ENCODE measurements at places on chromosomes 1 and 21.

GRCh38 chr1:158094571-158094970 lies 86.1 kb upstream of the CD1D start:
- no peak for DNase-seq

DNA sequence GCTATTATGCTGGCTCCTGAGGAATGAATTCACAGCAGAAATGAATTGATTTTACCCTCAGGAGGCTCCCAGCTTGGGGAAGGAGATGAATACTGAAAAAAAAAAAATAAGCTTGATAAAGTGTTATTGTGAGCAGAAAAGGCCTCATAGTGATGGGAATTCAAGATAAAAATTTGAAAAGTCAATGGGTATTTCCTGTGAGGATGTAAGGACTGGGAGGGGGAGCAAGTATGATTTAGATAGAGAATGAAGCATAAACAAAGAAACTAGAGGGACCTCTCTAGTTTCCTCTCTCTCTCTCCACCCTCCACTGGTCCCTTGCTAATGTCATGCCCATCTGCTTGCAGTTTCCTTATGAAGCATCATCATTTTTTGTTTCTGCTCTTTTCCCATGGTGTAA lies 439.0 kb upstream of the PLXNA2 start:
- DNase-seq: no peak

- DNase-seq: peak; percentile 42
Measured at GRCh38 chr1:44217809-44218410, 4.6 kb downstream of the DMAP1 start.

- DNase-seq: no peak
Measured at GRCh38 chr1:192158181-192158580, at the start of gene RGS18. Gene RGS18 (plus strand): TSS chr1:192158462. CDS start chr1:192158638, 176 bp downstream.

GRCh38 chr1:246270236-246270635 lies 236.8 kb downstream of the SMYD3 start:
- no peak for DNase-seq

DNA sequence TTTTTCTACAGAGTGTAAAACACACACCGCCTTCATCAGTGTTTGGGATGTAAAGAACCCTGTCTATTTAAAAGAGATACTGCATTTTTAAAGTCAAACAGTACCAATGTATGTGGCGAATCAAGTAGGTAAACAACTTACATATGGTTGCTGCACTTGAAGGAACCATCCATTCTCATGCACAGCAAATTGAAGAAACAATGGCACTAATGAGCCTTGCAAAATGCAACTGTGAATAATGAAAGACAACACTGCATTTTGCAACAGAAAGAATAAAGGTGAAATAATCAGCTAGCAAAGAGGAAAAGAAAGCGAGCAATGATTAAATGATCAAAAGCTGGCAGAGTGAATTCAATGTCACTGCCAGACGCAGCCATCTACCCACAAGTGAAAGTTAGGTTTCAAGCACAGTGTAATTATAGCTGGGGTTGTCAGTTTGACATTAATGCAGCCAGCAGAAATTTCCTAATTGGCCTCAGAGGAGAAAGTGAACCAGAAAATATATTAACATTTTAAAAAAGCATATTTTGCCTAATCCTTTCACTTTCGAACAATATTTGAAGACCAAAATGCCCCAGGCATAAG lies 10.9 kb upstream of the BARHL2 start:
- DNase-seq: no peak

DNA sequence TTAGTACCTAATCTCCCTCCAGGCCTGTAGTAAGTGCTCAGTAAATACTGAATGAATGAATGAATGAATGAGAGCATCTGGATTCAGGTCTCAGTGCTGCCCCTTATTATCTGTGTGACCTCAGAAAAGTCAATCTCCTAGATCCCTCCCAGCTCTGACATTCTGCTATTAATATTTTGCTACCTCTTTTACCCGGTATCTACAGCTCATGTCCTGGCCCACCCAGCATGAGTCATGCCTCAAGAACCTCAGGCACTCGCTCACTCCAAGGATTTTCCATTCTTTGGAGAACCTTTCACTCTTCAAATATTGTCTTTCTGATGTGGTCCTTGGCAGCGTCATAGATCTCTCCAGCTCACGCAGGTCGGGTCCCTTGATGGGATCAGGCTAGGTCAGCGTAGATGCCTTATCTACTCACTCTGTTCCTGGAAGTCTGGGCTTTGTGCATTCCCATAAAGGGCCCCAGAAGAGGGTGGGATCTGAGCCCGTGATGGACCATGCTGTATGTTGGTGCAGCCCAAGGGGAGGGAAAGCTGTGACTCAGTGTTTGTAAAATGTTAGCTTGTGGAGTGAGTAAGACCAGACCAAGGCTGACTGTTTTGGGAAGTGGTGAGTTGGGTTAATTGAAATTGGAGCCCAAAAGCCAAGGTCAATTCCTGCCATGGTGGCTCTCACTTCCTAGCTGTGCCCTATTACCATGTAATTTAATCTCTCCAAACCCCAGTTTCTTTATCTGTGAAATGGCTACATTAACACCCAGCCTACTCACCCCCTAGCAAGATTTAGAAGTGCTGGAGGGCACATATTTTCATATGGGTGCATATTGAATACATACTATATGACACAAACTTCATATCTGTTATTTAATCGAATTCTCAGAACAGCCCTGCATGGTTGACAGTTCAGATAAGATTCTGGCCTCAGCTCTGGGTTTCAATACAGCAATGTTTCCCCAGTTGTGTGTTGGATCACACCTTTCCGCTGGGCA lies 214.1 kb upstream of the USP24 start:
- no peak for DNase-seq

GRCh38 chr1:185077374-185077773 lies 32.0 kb downstream of the RNF2 start:
- no peak for DNase-seq

- DNase-seq: no peak
Measured at GRCh38 chr1:8652467-8653046, 164.9 kb downstream of the RERE start.
